Dorsolateral prefrontal cortex (tissue), 122 donors: ENCODE measurements at places on chromosomes 2 and 18. TPM values are rescaled to one million over a fixed set of nuclear protein-coding genes. Genes with fewer than 3 reads are reported as not detected.

GORASP2 gene
- total RNA-seq, result 49.4 TPM

TMEM198 gene
- total RNA-seq, result 10.6 TPM

PAIP2B gene
- 76.5 TPM for total RNA-seq

NEB gene
- total RNA-seq, result 7.6 TPM

GULP1 gene
- total RNA-seq, result 23.6 TPM

SERPINE2 gene
- total RNA-seq, result 84.9 TPM

KIAA2012 gene
- 4.0 TPM for total RNA-seq

SRBD1 gene
- total RNA-seq, result 15.4 TPM

VWA3B gene
- total RNA-seq, result 2.3 TPM

PARD6G gene
- total RNA-seq, result 4.1 TPM

COLEC12 gene
- total RNA-seq, result 20.8 TPM

MYL12A gene
- 47.3 TPM for total RNA-seq

FHOD3 gene
- 29.9 TPM for total RNA-seq

SOWAHC gene
- 3.6 TPM for total RNA-seq

ACADL gene
- total RNA-seq, result 5.3 TPM

TUBA3E gene
- not detected for total RNA-seq

CCDC148 gene
- 5.8 TPM for total RNA-seq

DSG1 gene
- total RNA-seq, result 0.76 TPM

IL36G gene
- total RNA-seq, result not detected

CMPK2 gene
- total RNA-seq, result 14.3 TPM

NOSTRIN gene
- 7.8 TPM for total RNA-seq

DSG4 gene
- not detected for total RNA-seq

FSHR gene
- 0.28 TPM for total RNA-seq

NYAP2 gene
- 8.6 TPM for total RNA-seq

NEUROD1 gene
- 6.6 TPM for total RNA-seq

ALKAL2 gene
- 2.2 TPM for total RNA-seq

PLGLB2 gene
- total RNA-seq, result 13.6 TPM

FBXO15 gene
- total RNA-seq, result 5.7 TPM

LRP1B gene
- 70.0 TPM for total RNA-seq

CHPF gene
- total RNA-seq, result 31.3 TPM

RAB1A gene
- 139 TPM for total RNA-seq

CYP27A1 gene
- 23.5 TPM for total RNA-seq

KRTCAP3 gene
- total RNA-seq, result 2.1 TPM

SLC23A3 gene
- 0.71 TPM for total RNA-seq

EDAR gene
- not detected for total RNA-seq
